ENCODE measurements at places on chromosomes 1 and 21.
A peak's percentile ranks its signal among the peaks of the same experiment; 100 is the strongest.

DNA sequence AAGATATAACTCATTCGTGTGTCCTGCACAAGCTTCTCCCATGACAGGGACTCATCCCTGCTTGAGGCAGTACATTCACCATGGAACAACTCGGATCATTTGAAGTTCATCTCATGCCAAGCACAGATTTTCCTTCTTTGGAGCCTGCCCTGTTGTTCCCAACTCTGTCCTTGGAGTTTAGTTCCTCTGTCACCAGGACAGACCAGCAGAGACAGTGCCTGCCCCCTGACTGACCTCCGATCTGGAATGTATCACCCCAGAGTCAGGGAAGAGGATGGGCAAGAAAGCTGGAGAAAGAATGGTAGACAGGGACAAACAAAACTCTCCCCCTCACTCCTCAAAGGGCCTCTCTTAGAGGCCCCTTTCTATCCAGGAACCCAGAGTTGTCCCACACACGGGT is 5.0 kb downstream of the SHISAL2A start:
- DNase-seq, result no peak

- DNase-seq, result no peak
These were observed 239.4 kb downstream of the PLPP3 start for GRCh38 chr1:56339786-56340465.

GRCh38 chr1:88684482-88685258 is 597 bp downstream of the PKN2 start:
- DNase-seq, result peak; percentile 56

GRCh38 chr1:55203064-55203463 is 12.1 kb downstream of the USP24 start:
- DNase-seq, result no peak

DNA sequence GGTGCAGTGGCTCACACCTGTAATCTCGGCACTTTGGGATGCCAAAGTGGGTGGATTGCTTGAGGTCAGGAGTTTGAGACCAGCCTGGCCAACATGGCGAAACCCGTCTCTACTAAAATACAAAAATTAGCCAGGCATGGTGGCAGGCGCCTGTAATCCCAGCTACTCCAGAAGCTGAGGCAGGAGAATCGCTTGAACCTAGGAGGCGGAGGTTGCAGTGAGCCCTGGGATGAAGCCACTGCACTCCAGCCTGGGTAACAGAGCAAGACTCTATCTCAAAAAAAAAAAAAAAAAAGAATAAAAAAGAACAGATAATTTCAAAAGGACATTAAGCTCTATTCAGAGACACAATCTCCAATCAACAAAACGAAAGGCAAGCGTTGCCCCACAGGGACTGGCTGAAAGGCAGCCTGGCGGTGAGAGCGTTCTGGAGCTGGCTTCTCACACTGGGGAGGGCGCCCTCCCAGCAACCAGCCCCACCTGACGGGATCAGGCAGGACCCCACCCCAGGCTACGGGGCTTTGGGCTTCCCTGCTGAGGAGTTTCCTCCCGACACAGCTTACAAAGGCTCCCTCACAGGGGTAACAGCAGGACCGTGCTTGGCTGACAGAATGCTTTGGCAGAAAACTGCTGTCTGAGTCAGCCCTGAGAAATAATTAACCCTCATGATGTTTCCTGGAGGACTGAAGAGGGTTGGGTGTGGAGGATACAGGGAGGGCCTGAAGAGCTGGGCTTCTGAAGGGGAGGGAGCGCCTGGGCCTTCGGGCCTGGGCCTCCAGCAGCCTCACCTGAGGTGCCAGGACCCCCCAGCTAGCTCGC is 31.1 kb upstream of the SRP9 start:
- DNase-seq, result peak; percentile 87

All from fibroblast of villous mesenchyme (primary cell).